ENCODE measurements at places on chromosomes 3 and 15.

- DNase-seq = no peak
These were observed 9.9 kb downstream of the KY start for GRCh38 chr3:134640872-134641470.

DNA sequence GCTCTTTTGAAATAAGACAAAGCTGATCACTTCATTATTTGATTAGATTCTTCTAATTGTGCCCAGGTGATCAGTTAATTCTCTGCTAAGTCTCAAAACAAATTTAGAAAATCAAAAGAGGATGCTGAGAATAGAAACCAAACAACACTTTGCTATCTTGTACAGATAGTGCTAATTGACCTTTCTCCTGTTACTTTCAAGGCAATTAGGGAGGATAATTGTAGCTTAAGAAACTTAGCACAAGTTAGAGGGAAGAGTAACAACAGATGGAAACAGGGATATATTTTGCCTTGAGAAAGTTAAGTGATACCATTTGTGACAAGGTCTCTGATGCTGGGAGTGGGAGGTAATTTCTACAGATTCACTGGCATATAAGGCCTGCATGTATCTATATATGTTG, 344.8 kb upstream of the GRM7 start:
- no peak for DNase-seq

- DNase-seq = peak; percentile 79
These were observed at the start of gene TNFSF10 for GRCh38 chr3:172522871-172523818. Gene TNFSF10, minus strand, starts transcription at chr3:172523430. Its CDS starts 46 bp downstream, at chr3:172523384.

DNA sequence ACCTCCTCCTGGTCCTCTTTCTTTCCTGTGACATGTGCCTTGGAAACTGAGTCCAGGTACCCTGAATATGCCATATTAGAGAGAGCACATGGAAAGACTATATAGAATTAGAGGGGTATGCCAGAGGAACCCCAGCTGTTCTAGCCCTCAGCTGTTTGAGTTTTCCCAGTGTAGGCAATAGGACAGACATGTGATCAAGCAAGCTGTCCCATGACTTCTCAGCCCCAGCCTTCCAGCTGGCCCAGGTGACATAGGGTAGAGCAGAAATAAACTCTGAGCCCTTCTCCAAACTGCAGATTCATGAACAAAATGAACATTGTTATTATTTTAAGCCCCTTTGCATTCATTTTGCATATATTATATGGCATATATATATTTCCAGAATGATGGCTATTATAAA, 118.7 kb downstream of the PPM1L start:
- no peak for DNase-seq

DNA sequence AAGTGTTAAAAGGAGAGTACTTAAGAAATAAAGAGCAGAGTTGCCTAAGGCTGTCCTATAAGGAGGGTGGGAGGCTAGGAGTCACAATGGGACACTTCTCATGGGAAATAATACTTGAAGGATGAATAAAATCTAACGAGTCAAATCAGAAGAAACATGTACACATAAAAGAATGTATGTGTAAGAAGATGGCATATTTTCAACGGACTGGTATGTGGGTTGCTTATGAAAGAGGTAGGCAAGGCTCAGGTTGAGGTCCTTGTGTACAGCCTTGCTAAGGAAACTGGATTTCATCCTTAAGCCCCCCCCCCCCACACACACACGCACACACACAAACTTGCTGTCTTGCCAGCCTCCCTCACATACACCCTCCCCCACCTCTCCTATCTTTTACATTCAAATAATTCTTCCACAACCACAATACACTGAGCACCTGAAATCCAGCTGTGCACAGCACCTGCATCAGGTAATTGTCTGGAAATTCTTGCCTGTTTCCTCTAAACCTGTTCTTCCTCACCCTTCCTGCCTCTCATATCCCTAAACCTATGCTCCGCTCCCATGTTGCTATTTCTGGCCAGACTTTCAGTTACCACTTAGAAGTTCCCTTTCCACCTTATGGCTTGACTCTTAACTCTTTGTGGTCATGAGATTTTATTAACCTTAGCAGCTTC, 79.2 kb downstream of the FMN1 start:
- no peak for DNase-seq

DNA sequence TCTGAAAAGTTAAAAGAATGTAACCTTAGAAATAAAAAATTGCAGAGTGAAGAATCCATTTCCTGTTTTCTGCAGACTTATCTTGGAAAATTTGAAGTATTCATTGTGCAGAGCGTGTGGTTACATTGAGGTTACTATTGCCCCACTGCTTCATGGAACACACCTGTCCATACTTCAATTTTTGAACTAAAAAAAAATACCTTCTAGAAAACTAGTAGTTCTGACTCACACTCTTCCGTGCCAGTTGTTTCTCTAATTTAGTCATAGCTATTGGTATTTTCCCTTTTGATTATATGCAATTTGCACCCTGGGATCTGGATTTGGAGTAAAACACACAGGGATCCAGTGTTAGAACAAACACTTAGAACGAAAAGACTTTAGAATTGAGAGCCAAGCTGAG, 111.8 kb upstream of the LYSMD4 start:
- no peak for DNase-seq

DNA sequence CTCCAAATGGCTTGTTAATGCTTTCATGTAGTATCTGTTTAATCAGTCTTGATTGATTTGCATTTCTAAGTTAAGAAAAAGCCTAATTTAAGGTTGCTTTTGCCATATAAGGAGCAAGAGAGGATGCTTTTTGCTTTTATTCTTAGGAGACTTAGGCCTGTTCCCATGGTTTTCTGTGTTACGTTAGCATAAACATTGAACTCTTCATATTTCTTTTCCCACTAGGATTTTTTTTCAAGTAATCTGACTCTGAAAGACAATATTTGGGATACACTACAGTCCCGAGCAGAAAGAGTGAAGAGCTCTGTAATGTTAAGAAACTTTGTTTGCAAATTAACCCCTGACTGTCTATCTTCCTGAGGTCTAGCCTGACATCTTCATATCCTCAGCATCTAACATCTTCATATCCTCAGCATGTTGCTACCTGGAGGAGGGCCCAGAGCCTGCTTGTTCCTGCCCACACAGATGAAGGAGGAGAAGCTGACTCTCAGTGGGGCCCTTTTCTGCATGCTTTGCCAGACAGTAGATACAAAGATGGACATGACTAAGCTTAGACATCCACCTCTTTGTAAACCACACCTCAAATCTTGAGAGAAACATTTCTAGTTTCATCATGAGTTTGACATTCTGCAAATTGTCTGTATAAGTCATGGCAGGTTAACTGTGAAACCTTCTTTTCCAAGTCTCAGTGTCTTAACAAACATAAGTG, 86.2 kb upstream of the COL6A5 start:
- no peak for DNase-seq
